ENCODE measurements at places on chromosomes 11 and 22.

- DNase-seq, result no peak
Measured at GRCh38 chr22:27383896-27384295, 417.7 kb downstream of the MN1 start.

- no peak for DNase-seq
Measured at GRCh38 chr11:128133501-128133900, 453.9 kb downstream of the ETS1 start.

GRCh38 chr11:115300660-115301428 lies 203.4 kb downstream of the CADM1 start:
- DNase-seq, result no peak

DNA sequence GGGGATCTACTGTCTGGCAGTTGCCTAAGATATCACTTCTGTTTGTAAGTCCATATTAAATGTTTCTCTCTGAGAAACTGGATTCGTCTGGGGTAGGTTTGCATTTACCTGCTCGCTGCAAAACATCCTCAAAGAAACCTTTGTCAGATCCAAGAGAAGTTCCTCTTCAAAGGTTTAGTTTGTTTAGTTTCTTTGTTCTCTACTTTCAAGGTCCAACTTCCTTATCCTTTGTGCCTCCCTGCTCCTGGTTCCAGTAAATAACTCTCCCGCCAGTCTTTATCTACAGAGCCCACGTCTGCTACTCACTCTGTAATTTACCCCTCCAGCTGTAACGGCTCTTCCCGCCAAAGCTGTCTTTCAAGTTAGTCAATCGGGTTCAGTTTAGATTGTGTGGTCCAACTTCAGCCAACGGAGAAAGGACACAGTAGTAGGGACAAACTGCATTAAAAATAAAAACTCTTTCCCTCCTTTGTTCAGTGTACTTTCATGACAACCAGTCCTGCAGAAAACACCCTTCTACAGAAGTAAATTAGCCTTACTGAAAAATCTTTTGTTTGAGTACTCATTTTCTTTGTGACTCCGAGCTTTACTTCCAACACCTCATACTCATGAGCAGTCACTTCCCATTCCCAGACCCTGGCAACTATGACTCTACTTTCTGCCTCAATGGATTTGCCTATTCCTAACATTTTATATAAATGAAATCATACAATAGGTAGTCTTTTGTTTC lies 41.0 kb downstream of the TMPRSS5 start:
- no peak for DNase-seq

DNA sequence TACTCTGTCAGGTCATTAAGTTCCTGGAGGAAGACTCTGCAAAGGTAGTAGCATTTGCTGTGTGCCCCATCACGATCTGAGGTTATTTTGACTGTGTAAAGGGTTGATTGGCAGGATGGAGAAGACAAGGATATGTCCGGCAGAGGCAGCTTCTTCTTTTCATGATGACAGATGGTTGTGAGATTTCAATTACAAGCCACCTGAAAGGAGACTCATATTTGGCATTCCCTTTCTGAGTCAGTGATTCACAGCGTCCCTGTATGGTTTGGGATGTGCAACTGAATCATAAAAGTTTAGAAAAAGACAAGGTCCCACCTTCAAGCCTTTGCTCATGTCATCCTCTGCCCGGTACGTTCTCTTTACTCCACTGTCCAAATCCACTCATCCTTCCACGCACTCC lies 113.4 kb downstream of the MTNR1B start:
- DNase-seq, result no peak

DNA sequence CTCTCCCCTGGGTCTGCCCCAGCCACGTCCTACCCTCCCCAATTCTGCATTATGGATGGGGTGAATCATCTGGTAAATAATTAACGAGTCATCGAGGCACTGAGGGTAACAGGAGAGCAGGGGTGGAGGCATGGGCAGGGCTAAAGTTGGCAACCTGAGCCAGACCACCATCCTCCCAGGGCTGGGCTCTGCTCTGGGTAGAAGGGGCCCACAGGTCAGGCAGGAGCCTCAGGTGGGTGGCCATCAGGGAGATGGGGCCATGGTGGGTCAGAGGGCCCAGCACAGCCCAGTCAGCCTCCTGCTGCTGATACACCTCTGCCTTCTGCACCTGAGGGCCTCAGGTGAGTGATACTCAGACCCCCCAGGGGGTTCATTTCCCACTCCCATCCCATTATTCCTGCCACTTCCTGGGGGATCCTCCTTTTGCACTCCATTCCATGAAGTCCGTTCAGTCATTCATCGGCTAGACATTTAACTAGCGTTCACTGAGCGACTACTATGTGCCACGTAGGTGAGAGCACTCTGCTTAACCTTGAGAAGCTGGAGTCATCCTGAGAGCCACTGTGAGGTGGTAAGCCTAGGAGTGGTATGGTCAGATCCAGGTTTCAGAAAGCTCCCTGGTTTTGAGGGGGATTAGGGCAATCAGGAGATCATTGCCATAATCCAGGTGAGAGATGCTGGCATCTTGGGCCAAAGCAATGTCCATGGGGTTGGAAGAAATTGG lies at the start of gene VSIG10L2:
Gene VSIG10L2, plus strand, starts transcription at position 248 of the 724 bp plus-strand sequence. Its CDS starts 12 bp downstream, at position 260.
- no peak for DNase-seq

- DNase-seq, result no peak
Measured at GRCh38 chr11:84383576-84383975, 1097.4 kb upstream of the CCDC90B start.

DNA sequence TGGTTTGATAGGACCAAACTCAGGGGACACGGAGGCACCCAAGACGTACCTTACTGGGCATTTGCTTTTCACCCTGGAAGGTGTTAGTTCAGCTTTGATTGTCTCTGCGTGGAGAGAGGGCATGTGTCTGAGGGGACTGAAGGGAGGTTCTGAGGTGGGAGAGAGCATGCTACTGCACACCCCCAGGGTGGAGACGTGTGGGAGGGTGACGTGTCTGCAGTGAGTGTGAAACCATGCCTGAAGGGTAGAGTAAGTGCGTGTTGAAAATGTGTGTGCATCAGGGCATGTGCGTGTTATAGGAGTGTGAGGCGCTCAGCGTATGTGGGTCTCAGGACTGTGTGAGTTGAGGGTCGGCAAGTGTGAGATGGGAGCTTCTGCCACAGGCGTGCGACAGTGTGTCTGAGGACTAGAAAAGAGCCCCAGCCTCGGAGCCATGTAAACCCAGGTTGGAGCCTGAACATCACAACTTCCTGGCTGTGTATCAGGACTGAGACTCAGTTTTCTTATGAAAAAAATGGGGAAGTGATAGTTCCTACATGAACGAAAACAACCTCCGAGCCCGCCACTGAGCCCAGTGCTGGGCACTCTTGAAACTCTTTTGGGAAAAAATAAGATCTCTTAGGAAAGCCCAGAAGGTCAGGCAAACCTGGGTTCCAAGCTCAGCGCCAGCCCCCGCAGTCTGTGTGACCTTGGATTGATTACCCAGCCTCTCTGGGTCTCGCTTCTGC lies 11.8 kb upstream of the KCNJ11 start:
- DNase-seq, result no peak

DNA sequence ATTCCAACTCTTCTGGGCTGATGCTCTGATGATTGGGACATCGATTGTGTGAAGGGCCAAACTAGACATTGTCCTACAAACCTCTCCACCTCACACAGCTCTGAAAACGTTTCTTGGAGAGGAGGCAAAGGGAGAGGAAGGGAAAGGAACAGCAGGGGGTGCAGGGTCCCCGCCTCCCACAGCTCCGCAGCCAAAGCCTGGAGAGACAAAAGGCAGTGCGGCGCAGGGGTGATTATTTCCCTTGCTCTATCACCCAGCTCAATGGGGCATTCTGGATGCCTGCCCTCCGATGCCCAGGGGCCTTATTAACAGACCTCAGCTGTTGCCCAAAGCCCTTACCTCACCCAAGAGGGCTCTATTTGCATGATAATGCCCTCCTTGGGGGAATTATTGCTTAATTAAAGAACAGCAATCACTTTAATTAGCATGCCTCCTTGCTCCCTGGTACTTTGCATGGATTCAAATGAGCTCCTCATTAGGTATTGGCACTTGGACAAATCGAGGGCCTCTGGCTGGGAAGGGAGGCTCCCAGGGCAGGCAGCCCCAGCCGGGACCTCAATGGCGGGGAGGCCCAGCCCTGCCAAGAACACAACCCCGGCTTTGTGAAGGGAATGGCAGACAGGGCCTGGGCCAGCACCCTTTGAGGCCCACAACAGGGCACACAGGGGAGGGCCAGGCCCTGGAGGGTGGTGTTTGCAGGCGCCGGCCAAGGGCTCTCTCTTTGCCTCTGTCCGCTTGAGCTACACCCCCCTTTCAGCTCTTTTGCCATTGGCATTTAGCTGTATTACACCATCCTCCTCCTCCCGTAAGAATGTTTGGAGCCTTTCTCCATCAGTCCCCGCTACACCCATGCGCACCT lies 19.8 kb upstream of the CDON start:
- DNase-seq, result no peak

DNA sequence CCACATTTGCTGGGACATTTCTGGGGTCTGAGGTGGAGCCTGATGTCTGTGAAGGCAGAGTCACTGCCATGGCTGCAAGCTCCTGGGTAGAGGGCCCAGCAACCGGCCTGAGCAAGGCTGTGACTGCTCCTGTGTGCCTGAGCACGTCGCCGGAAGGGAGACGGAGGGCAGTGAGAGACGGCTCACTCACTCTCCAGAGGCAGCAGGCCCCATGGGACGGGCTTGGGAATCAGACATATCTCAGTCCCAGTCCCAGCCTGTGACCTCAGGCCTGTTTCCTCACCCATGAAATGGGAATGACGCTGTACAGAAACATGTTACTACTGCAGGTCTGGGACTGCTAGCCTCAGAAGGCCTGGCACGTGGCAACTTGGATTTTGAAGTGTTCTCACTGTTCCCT lies 36.4 kb upstream of the RASL10A start:
- DNase-seq, result no peak

All from activated CD4-positive, alpha-beta T cell treated with anti-CD3 and anti-CD28 coated beads for 4 hours (primary cell).